Activated CD8-positive, alpha-beta T cell treated with anti-CD3 and anti-CD28 coated beads for 36 hours (primary cell): ENCODE measurements at places on chromosomes 5 and 9.
A peak's percentile ranks its signal among the peaks of the same experiment; 100 is the strongest.

GRCh38 chr9:114626415-114627020 lies 15.4 kb downstream of the TMEM268 start:
- DNase-seq = no peak

- DNase-seq = no peak
These were observed 347.5 kb downstream of the SEMA5A start for GRCh38 chr5:9198394-9198793.

DNA sequence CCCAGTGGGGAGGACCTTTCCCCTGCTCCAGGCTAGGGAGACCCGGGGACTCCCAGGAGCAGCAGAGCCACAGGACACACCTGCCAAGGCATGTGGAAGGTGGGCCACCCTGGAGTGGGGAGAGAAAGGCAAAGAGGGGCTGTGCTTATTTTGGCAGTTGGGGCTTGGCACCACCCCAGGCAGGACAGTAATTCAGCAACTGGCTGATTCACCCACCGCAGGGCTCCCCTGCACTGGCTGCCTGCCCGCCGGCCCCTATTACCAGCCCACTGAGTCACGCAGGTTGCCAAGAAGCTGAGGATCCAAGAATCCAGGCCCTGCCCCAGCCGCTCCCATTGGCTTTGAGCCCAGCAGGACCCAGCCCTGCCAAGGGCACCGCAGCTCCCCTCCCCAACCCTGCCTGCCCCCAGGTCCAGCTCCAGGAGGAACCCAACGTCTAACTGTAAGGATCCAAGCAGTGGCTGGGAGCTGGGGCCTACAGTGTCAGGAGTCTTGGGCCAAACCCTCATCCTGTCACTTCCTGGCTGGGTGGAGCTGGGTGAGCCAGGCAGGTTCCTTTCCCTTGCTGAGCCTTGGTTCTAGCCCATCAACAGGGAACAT lies 14.2 kb upstream of the RALGDS start:
- peak; percentile 83 for DNase-seq

DNA sequence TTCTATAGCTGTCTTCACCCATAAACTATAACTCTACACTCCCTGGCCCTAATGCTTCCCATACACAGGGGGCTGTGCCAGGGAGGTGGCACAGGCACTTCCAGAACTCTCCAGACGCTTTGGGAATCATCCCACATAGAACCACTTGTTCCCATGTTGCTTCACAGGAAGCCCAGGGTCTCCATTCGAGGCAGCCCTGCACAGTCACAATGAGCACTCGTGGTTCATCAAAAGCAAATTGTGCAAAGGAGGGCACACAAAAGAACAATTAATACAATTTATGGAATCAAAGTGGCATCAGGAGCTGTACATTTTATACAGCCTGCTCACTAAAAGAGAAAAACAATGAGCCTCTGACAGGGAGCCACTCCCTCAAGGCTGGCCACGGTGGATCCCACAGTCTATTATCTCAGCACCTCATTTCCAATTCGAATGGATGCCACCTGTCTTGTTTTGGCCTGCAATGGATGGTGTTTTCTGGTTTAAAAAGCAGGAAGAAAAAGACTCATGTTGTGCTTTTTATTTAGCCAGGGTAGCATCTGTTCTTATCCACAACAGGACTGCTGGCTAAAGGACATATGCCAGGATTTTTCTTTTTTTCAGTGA lies 354.8 kb downstream of the ENC1 start:
- no peak for DNase-seq

- no peak for DNase-seq
These were observed 91.9 kb downstream of the CYFIP2 start for GRCh38 chr5:157357823-157358222.

GRCh38 chr9:98555651-98556465 lies 152.9 kb downstream of the GABBR2 start:
- DNase-seq = no peak

DNA sequence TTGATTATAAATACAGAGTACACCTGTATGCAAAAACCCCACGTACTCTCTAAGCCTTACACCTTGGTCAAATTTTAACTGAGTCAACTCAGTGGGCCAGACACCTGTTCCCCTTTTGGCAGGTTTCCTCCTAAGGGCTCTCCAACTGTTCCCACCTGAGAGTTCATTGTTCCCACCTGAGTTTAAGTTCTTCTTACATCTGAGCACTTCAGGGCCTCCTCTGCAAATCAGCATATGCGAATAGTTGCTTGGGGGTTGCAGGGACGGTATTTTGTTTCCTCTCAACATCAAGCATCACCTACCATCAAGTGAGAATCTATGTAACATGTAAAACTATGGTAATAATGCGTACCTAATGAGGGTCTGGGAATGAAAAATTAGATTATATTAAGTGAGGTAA lies 300.0 kb downstream of the PIK3R1 start:
- no peak for DNase-seq

GRCh38 chr5:42591015-42591414 lies 165.6 kb upstream of the CCDC152 start:
- DNase-seq = no peak

DNA sequence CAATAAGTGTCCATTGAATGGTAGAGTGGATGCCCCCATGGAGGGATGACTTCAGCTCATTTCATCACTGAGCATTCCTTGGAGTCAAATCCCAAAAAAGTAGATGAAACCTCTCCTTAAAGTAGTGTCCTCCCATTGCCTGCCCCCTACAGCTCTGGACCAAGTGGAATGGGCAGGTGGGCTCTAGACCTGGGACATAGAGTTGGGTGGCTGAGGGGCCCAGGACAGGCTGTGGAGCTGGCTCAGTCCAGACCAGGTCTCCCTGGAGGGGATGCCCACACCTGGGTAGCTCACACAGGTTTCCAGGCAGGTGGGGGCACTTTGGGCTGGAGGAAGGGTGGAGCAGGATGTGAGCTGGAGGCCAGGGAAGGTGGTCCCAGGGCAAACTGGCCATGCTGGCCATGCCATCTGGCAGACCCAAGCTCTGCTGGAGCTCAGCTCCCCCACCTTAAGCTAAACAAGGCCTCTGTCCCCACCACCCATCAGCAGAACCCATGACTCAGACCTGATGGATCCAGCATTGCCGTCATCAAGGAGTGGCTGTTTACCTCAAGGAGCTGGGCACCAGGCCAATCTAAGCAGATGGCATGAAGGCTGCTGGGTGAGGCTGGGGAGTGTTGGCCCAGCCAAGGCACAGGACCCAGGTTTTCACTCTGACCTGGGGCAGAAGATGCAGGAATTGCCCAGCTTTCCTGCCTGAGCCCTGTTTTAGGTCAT lies 6.2 kb upstream of the SPINK4 start:
- peak; percentile 20 for DNase-seq
